COLO829 (cell line): ENCODE measurements at places on chromosomes 5 and 9.

DNA sequence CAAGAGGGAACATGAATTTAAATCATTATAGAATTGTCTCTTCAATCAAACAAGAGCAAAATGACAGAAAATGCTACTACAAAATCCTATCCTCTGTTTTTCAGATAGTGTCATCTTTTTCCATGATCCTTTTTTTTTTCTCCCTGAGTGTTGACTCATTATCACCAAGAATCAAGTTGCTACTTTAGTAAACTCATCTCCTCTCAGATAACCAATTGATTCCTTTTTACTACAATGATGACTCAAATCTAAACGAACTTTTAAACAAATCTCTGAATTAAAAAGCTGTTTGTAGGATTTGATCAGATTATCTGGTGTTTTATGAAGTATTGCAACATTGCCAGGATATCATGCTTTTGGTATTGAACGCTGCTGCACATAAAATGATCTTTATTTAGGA lies 23.9 kb upstream of the IL7R start:
- DNase-seq = no peak

DNA sequence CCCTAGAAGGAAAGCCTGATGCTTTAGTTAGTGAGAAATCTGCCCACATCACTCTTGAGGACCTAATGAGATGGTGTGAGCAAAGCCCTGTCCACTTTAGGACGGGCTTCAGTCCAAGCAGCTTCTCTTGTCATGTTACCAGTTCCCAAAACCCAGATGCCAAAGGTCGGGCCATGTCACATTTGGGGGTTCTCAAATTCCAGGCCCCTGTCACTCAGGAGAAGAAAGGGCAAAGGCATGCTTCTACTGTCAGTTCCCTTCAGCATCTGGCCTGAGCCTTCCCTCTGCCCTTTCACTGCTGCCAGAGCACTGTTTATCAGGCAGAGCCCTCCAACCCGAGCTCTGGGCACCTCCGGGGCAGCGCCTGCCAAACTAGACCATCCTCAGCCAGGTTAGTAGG lies 556.0 kb downstream of the BNC2 start:
- DNase-seq = no peak

DNA sequence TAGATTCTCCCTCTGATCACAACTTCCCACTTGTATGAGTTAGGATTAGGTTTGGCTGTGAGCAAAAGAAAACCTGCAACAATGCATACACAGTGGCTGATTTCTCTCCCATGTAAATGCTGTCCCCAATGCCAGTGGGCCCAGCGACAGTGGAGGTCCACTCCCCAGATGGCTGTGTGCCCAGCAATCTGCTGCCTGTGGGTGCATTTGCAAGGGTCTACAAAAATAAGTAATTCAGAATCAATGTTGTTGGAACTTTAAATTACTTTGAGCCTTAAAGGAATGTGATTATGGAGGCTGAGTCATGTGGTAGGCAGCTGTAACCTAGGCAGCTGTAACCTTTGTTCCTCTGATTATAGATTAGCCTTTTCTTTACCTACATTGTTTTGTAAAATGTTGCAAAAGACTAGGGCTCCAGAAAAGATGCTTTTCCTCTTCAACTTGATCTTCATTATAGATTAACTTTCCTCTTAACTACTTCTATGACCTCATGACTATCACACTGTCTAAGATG lies 14.2 kb upstream of the MXD3 start:
- no peak for DNase-seq

DNA sequence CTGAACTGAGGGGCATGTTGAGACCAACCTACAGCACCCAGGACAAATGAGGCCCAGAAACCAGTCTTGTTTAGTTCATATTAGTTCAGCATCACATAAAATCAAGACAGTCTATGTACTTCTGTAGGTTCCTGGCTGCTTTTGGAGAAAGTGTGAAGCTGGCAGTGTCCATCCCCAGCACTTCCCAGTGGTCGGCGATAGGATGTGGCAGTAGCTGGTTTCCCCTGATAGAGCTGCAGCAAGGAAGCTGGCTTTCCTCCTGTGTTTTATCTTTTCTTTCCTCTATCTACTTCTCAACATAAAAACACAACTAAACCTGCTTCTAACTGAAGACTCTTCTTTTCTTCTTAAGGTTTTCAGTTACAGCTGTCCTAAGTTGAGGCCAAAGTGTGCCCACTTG lies 43.0 kb upstream of the SLC46A2 start:
- no peak for DNase-seq
